Hippocampal formation (tissue), 2 donors: ENCODE measurements at places on chromosomes 1 and 21.

- no peak for DNase-seq
These were observed 11.0 kb downstream of the SLC2A5 start for GRCh38 chr1:9058465-9058864.

- no peak for DNase-seq
These were observed 43.5 kb downstream of the TRIM33 start for GRCh38 chr1:114467491-114467890.

DNA sequence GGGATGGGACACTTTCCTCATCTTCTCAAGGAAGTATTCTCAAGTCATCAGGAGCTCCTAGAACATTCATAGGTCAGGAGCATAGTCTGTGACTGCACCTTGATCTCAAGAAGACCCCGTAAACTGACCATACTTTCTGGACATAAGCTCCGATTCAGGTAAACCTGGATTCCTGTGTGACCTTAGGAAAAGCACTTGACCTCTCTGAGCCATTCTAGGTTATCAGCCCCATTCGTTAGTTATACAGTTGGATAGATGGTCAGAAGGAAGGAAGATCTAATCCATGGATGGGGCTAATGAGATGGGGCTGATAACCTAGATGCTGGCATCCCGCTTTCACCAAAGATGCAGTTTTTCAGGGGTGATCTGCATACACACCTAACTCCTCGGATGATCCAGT is 114.3 kb downstream of the EPHB2 start:
- no peak for DNase-seq

DNA sequence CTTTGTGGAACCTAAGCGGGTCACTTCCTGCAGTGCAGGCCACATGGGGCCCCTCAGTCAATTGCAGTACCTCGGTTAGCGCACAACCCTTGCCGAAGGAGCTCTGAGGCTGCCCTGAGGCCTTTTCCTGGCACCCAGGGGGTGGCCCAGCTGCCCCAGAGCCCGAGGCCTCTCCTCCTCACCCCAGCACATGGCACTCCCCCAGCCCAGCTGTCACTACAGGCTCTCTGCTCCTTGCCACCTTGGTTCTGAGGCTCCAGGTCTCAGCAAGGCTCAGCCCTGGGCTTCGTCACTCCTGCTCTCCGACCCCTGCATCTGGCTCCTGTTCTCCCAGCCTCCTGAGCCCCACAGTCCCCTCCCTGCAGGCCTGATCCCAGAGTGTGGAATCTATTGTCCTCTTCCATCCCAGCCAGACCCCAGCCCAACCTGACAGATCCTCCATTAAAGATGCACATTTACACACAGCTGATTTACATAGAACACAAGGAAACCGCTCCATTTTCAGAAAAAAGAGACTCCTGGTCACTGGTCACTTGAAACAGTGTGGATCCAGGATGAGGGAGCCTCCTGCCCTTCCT is 192.8 kb upstream of the POU3F1 start:
- DNase-seq = no peak

DNA sequence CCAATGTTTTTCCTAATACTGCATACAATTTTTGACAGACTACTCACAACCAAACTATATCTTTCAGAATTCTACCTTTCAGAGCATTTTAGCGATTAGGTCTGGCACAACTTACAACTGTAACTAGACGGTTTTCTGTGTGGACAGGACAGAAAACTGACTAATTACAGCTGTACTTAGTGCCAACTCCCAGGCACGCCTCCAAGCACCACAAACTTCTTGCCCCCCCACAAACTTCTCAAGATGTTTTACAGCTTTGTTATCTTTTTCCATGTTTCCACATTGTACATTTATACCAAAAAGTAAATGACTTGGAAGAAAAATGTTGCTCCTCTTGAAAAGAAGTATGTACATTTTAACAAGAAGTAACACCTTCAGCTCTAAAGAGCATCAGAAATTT is 13.8 kb downstream of the LYST start:
- no peak for DNase-seq

DNA sequence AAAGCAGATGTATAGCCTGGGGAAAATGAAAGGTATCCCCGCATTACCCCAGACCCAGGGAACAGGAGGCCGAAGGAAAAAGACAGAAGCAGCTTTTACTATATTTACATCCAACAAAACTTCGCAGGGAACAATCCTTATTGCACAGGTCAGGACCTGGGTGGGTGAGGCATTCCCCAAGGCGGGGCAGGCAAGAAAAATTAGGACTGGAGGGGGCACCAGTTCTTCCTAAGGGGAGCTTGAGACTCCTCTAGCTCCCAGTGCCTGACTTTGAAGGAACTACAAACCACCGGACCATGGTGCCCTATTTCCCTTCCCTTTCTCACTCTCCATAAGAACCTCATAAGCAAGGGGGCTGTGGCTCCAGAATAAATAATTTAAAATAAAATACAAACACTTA is 6.7 kb upstream of the GATAD2B start:
- DNase-seq = no peak

DNA sequence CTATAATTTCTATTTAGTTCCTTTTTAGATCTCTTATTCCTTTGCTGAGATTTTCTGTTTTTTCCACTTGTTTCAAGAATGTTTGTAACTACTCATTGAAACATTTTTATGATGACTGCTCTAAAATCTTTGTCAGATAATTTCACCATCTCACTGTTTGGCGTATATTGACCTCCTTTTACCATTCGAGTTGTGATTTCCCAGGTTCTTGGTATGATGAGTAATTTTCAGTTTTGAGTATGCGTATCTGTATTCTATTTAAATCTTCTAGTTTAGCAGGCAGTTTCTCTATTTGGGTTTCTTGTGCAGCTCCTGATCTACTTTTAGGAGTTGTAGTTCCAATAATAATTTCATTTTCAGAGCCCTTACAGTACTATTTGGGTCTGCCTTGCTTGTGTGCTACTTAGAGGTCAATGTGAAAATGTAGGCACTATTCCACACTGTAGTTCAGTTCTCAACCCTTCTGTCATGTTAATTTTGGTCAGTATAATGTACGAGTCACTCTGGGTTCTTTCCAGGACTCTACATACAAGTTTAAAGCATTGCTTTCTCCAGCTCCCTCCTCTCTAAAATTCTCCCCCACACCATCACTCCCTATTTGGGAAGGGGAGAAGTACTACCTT is 115.5 kb downstream of the ACBD6 start:
- DNase-seq = no peak

DNA sequence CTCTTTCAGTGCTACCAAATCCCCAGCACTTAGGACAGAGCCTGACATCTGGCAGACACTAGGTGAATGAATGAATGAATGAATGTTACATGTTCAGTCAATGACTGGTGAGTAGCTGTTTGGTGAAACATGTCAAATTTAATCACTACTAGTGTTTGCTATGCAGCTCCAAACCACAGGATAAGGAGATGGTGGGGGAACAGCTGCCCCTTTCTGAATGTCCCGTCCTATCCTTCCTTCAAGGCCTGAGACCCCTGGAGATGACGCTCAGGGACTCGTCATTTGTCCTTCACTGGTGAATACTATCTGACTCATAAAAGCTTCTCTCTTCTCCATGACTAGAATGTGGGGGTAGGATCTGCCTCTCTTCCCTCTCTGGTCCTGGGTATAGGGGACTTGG is 175.4 kb downstream of the HIVEP3 start:
- no peak for DNase-seq

DNA sequence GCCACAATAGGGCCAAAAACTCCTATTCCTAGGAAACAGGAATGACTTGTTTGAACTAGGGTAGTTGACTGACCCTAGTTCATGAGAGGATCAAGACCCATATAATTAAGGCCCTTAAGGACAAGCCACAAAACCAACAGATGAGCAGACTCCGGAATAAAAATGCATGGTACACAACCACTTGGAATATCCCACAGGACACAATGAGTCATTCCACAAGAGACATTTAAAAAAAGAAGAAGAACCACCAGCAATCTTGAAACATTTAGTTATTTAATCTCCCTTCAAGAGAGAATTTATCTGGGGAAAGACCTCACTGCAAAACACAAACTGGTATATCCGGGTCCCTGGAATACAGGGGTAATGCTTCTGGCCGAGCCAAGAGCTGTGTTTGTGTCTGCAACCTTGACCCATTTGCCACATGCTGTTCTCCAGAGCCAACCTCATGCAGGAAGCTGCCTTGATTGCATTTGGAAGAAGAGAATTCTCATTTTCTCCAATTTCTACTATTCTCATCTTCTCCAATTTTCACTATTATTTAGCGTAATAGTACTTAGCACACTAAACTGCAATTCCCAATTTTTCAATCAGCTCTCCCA is 135.5 kb downstream of the TGFBR3 start:
- DNase-seq = no peak

- no peak for DNase-seq
These were observed 107.5 kb upstream of the SIM2 start for GRCh38 chr21:36591326-36591970.

DNA sequence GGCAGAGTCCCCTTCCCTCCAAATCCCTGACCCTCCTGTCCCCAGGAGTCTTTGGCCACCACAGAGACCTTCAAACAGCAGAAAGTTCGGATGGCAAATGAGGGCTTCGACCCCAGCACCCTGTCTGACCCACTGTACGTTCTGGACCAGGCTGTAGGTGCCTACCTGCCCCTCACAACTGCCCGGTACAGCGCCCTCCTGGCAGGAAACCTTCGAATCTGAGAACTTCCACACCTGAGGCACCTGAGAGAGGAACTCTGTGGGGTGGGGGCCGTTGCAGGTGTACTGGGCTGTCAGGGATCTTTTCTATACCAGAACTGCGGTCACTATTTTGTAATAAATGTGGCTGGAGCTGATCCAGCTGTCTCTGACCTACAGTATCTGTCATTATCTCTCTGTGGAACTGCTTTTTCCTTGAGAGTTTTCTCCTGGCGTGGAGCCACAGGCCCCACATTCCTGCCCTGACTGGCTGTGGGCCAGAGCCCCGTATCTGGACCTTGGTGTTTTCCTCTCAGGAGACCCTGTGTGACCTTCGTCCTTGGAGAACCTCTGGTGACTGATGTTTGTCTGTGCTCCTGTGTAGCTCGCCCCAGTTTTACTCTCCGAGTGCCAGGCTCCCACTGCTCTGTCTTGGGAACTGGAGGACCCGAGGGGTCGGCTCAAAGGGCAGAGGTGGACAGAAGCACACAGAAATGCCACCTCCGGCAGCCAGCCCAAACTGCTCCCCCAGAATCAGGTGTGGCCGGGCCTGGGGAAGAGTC is 4.8 kb downstream of the SLC27A3 start:
- DNase-seq = no peak

DNA sequence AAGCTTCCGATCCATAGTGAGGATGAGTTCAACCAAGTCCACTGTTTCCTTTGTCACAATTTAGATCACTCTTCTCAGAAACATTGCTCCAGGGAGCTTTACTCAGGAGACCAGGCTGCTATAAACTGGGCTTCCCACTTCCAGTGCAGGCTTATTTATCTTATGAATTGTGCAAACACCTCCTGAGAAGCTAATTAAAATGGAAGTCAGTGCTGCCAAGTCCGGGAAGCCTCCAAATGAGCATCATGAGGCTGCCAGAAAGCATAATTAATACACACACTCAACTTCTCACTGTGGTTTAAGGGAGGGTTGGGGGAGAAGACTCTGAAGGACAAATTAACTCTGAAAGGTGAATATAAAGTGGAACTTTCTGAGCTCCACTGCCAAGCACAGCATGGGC is 145.0 kb upstream of the SGIP1 start:
- no peak for DNase-seq

- no peak for DNase-seq
These were observed 81.5 kb downstream of the ERG start for GRCh38 chr21:38416791-38417190.

- no peak for DNase-seq
These were observed 41.9 kb downstream of the FAM163A start for GRCh38 chr1:179785031-179785431.

DNA sequence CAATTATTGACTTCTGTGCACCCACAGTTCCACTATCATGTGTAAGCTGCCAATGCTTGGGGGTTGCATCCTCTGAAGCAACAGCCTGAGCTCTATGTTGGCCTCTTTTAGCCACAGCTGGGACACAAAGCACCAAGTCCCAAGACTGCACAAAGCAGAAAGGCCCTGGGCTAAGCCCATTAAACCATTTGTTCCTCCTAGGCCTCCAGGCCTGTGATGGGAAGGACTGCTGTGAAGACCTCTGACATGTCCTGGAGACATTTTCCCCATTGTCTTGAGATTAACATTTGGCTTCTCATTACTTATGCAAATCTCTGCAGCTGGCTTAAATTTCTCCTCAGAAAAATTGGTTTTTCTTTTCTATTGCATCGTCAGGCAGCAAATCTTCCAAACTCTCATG is 123.7 kb upstream of the DEPDC1 start:
- DNase-seq = no peak

- DNase-seq = no peak
These were observed 223.9 kb downstream of the TGFB2 start for GRCh38 chr1:218568962-218569550.

DNA sequence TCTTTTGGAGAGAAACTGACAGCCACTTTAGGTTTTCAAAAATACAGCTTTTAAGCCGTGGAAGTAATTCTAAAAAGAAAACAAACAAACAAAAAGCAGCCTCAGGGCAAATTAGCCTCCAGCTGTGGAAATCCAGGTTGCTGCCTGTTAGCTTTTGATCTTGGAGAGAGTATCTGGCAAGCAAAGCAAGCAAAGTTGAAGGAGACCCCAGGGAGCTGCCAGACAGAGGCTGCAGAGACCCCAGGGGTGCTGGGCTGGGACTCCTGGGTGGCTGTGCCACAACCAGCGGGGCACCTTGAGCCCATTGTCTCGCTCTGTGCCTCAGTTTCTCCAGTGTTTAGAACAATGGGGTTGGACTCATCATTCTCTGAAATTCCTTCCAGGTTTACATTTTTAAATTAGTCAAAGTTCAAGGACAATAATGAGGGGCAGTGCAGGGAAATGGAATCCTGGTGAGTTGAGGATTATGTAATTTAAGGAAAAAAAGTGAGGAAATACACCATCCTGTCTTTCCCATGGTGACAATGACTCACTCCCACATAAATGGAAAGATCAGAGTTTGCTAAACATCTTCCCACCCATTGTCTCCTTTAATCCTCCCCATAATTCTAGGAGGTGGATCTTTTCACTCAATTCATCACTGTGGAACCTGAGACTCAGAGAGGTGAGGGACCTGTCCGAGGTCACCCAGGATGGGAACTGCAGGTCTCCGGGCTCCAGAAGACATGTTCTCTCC is 480.5 kb downstream of the MATN1 start:
- no peak for DNase-seq

GRCh38 chr1:198491596-198491995 is 48.9 kb downstream of the ATP6V1G3 start:
- DNase-seq = no peak

- DNase-seq = no peak
These were observed 611.4 kb upstream of the USP24 start for GRCh38 chr1:55826381-55827080.

DNA sequence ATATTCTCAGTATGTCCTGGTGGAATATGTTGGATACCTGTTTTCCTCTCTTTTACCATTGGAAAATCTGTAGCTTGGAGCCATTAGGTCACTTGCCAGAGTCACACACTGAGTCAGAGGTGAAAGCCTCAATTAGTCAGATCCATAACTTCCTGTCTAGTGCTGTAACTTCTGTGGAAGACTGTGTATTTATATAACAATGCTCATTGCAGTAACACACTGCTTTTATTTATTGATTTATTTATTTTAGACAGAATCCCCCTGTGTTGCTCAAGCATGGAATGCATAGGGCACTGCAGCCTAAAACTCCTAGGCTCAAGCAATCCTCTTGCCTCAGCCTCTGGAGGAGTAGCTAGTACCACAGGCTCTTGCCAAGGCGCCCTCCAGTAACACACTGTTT is 1.3 kb upstream of the DOCK7 start:
- DNase-seq = no peak

- DNase-seq = no peak
These were observed at the start of gene OR14A16 for GRCh38 chr1:247824023-247824422. OR14A16 (minus strand) TSS chr1:247824119; CDS start chr1:247815729, 8,390 bp downstream.

GRCh38 chr1:39788758-39789570 is at the start of gene BMP8B:
BMP8B (minus strand) TSS chr1:39788865; CDS start chr1:39788485, 380 bp downstream.
- no peak for DNase-seq
